ENCODE measurements at places on chromosomes 5 and 9.

DNA sequence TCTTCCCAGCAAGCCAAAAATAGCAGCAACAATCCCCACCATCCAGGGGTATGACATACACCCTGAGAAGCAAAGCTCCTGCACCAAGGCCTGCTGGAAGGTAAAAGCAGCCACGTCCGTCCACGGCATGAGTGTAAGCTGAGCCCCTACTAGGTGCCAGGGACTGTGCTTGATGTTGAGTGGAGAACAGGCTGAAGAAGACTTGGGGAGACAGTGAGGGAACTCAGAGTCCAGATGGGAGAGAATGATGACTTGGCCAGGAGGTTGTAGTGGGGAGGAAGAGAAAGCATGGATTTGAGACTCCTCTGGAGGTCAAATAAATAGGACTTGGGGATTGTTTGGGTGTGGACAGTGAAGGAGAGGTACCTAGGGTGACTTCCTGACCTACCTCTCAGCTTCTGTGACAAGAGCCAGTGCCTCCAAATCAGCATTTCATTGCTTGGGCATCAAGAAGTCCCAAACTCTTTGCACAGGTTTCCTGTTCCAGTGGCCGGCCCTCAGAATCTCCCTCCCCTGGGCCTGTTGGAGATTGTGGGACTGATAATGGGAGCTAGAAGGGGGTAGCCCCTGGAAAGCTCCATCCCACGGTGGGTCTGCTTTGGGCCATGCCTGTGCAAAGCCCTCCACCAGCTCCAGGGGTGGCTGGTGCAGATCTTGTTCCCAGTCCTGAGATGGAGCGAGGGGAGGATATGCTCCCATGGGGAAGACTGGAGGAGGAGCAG is 58.3 kb upstream of the ADAMTS2 start:
- DNase-seq = no peak

- DNase-seq = no peak
Measured at GRCh38 chr5:103232393-103232999, 26.1 kb upstream of the MACIR start.

- no peak for DNase-seq
Measured at GRCh38 chr5:142327111-142327842, 2.5 kb upstream of the SPRY4 start.

DNA sequence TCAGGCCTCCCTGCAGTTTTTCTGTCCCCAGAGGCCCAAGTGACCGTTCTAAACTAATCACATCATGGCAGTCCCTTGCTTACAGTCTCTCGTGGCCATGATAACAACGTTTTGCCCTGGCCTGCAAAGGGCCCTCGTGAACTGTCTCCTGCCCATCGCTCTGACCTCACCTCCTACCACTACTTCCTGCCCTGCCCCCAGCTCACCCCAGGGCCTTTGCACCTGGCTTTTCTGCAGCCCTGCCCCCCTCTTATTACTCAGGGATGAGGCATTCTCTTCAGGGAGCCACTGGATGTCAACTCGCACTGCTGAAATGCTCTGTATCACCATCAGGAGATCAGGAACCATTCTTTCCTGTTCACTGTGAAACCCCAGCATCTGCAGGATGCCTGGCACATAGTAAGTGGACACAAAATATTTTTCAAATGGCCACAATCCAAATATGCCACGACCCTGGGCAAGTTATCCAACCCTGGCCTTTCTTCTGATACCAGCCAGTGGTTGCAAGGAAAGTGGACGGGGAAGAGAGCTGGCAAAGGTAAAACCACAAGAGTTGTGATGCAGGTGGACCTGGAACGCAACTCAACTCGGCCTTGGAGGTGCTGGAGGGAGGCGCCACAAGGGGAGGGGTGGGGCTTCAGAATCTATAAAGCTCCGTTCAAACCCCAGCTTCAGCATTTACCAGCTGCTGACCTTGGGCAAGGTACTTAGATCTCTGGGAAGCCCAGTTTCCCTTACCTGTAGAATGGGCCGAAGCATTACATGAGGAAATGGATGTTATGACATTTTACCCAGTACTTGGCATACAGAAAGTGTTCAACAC is 1.7 kb downstream of the SNCB start:
- no peak for DNase-seq

DNA sequence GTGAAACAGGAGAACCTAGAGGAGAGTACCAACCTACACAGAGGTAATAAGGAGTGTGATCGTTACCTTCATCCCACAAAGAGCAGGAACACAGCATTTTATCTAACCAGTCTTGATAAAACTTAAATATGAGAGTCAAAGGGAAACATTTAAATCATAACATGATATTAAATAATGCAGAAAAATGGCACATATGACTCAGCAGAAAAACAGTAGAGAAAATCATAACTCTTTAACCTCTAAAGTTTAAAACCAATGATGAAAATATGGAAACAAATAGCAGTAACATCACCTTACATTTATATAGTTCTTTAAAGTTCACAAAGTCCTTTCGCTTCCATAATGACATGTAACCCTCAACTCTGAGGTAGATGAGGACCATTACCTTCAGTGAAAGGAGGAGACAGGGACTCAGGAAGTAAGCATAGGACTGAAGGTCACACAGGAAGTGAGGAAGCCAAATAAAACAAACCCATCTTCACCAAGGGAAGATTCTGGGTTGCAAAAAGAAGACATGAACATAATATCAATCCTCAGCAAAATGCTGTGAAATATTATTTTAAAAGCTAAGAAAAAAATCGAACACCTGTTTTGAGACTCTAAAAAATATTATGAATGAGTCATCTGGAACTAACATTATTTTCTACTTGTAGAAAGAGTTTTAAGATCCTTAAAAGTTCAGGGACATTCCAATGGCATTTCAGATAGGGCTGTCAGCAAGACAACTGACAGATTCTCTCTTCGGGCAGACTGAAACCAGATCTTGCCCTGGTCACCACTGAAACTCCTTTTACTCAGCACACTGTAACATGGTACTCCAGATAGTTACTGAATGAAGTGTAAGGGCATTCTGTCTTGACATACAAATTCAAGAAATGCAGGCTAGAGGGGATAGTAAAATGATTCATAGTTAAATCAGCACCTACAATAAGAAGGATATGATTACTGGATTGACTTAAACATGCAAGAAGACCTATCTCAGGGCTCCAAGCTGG is 148.5 kb downstream of the EPB41L4A start:
- no peak for DNase-seq

GRCh38 chr5:418162-419121 is 24.5 kb upstream of the EXOC3 start:
- DNase-seq = no peak

DNA sequence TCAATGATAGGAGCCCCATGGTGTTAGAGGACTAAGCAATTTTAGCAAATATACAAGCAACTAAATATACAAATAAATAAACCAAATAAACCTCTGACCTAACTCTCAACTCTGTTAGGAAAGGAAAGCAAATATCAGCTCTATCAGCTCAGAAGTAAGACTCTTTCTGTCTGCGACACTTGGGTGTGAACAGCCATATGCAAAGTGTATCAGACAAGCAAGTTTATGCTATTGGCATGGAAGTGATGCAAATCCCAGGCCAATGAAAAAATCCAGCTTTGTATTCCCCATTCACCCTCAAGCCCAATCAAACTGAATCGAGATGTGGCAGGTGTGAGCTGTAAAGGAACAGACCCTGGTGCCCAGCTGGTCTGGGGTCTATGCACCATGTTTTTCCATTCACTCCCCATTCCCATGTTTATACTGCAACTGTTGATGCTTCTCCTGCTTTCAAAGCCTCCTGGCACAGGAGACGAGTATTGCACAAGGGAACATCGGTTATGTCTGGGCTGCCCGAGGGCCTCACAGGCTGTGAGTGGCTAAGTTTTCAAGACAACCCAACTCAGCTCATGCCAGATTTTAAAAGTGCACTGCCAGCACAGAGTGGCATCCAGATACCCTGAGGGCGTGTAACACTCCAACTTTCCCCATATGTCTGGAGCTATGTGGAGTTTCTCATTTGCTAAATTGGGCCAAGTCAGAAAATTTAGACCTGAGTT is 73.1 kb downstream of the FEM1C start:
- DNase-seq = no peak

- DNase-seq = no peak
Measured at GRCh38 chr9:33815781-33816180, 1.2 kb upstream of the UBE2R2 start.

DNA sequence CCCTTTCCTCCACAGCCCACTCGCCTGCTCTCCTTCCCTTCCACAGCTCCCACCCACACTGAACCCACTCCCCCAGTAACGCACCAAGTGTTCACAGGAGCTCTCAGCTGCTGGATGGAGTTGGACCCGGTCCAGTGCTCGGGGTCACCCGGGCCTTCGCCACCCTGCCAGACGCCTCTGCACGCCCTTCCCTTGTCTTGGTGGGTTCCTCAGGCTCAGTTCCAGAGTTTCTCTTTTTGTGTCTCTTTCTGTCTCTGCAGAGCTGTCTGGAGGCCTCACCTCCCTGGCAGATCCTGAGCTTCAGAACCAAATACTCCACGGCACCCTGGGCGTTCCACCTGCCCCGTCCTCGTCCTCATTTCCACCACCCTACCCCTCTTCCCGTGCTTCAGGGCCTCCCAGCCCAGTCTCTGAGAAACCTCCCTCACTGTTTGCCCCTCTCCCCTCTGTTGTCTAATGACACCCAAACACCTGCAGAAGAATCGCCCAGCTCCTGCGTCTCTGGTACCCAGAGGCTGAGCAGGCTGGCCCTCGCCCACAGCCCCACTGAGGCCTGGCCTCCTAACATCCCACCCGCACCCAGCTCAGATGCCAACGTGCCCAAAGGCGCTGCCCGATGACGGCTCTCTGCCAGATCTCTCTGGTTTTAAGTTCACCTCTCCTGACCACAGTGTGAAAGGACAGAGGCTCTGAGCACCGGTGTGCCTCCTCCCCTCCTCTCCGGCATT is 74.3 kb downstream of the COL23A1 start:
- no peak for DNase-seq

DNA sequence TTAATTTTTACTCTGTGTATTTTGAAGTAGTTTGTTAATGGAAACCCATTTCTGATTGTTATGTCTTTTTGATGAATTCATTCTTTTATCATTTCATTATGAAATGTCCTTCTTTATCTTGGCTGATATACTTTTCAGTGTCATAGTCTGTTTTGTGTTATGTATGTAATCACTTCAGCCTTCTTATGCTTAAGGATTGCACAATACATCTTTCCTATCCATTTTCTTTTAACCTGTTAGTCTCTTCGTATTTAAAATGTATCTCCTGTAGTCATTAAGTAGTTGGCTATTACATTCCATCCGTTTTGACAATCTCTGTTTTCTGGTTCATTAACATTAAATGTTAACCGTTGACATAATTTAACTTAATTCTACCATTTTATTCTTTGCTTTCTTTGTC is 344.6 kb upstream of the CTNND2 start:
- no peak for DNase-seq

DNA sequence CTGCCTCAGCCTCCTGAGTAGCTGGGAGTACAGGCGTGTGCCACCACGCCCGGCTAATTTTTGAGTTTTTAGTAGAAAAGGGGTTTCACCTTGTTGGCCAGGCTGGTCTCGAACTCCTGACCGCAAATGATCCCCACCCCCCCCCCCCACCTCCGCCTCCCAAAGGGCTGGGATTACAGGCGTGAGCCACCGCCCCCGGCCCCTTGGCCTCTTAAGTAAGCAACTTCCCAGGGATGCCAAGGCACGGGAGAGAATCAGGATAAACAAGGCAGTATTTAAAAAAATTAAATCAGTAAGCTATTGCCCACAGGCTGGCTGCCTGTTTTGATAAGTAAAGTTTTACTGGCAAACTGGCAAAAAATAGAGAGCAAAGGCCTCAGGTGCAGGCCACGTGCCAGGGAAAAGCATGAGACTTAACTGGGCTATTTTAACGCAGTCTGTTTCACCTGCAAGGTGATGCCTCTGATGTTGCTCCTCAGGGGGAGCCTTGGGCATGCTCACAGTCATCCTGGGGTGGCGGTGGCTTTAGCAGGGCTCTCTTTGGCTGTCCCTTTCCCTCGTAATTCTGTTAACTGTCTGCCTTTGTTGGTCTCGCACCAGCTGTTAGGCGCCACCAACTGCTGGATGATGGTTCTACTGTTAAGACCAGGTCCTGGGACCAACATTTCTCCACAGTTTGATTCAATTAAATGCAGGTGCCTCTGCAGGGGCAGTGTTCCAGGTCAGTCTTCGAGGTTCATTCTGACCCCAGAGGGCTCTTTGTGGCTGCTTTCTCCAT is 19.4 kb upstream of the RNF130 start:
- DNase-seq = no peak

DNA sequence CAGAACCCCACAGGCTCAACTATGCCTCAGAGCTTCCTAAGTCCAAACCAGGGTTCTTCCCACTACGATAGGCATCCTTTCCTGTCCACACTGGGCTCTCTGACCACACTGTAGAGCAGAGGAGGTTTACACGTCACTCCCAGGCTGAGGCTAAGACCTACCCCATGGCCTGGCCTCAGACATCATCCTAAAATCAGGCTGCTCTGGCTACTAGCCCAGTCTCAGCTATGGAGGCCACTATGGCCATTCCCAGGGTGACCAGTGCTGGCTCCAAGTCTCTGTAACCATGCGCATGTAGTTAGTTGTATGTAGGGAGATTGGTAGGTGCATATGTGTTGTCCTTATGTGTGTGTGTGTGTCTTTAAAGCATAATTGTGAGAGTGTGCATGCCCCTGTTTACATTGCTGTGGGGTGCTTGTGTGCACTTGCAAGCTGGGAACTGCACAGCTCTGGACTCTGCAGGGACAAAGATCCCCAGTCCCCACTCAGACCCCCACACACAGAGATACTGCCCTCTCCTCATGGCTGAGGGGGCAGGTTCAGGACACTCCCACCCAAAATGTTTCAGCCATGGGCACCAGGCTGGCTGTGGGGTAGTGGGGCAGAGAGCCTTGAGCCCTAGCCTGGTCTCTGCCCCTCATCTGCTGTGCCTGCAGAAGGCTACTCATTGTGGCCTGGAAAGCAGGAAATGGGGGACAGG is 12.3 kb downstream of the PDLIM4 start:
- DNase-seq = peak; percentile 20

GRCh38 chr9:73166468-73166867 is 14.8 kb downstream of the ANXA1 start:
- no peak for DNase-seq

DNA sequence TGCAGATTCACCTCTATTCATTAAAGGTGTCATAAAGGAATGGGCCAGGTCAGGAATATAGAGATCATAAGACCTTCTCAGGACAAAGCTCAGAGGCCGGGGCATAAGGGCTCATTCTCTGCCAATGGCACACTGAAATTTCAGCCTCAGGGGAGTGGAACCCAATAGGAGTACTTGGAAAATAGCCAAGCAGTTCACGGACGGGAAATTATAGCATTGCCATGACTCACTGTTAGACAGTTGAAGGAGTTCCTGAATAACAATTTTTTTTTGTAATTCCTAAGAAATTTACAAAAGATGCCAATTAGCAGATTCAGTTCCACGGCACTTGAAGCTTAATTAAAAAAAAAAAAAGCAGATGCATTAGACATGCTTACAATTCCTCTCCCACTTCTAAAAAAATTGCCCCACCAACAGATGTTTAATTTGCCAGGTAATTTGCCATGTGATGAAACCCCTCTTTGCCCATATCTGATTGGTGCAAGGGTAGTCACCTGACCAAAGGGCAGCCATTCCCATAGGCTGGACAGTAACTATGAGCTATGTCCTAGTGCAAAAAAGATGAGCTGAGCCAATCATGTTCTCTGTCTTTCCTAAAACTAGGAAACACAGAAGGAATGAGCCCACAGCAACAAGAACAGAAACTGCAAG is 58.6 kb downstream of the PTCD2 start:
- no peak for DNase-seq

Data from mesothelial cell of epicardium (in vitro differentiated cells).